ENCODE measurements at places on chromosomes 13 and 19.

- no peak for DNase-seq
Measured at GRCh38 chr13:93298713-93299112, 72.1 kb downstream of the GPC6 start.

- DNase-seq, result no peak
Measured at GRCh38 chr19:49870309-49870901, 3.0 kb upstream of the PNKP start.

- DNase-seq, result no peak
Measured at GRCh38 chr19:40271706-40272105, 13.4 kb downstream of the AKT2 start.

- DNase-seq, result no peak
Measured at GRCh38 chr13:93309886-93310523, 83.4 kb downstream of the GPC6 start.

DNA sequence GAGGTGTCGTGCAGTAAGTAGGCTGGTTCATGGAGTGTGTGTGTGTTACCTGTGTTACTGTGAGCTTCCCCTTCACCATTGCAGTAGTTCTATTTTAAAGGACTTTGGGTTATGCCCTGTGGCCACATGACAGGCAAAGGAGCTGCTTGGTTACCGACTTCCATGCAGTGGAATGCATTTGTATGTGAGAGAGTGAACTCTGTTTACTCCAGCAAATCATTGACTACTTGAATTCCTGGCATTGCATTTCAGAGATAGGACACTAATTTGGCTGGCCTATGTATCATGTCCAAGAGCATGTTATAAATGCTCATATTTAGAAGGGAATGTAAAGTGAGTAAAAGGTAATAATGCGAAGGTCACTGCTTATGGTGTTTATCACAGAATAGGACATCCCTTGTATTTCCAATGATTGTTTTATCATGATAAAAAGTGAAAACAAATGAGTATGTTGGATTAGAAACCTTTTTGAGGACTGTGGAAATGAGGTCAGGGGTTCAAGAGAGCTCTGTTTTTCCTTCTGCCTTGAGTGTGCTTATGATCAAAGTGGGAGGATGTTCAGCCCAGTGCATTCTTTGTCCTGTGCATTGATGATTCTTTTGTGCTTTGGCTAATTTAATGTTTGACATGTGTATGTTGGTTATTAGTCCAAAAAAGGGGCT, 156.5 kb downstream of the LMO7 start:
- DNase-seq, result no peak

GRCh38 chr13:93183302-93183701, 43.3 kb upstream of the GPC6 start:
- no peak for DNase-seq

DNA sequence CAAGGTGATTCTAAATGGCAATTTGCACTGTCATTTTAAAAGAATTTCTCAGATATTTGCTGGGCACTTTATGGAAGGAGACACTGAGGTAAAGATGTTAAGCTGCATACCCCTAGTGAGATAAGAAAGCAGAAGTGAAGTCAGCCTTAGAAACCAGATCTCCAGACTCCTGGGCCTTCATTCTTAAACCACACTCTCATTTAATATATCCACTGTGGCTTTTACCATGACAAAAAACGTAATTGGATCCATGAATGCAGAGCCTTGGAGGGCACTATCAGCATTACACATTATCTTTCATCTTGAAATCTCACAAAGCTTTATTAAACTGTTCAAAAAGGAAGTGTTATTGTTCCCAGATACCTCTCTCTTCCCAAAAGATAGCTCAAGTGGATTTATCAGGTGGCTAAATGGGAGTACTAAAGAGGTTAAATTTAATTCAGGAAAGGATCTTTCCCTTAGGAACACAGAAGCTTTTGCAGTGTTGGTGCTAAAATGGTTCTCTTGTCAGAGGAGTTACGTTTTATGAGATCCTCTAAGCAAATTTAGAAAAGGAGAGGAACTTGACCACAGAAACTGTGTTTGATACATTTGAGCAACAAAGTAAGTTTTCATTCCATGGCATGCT, 1060.4 kb downstream of the EFNB2 start:
- no peak for DNase-seq

DNA sequence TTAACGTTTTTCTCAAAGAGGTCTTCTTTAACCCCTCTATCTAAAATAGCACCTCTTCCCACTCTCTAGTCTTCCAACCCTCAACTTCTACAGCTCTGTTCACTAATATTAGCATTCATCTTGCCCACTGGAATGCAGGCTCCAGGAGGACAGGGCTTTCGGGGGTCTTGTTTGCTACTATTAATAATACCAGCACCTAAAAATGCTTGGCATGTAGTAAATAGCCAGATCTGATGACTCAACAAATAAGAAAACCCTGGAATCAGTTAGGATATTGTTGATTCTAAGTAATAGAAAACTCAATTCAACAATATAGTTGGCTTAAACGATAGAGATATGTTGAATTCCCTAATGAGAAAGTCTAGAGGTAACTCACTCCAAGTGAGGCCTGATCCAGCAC, 14.2 kb downstream of the DYRK1B start:
- DNase-seq, result no peak

DNA sequence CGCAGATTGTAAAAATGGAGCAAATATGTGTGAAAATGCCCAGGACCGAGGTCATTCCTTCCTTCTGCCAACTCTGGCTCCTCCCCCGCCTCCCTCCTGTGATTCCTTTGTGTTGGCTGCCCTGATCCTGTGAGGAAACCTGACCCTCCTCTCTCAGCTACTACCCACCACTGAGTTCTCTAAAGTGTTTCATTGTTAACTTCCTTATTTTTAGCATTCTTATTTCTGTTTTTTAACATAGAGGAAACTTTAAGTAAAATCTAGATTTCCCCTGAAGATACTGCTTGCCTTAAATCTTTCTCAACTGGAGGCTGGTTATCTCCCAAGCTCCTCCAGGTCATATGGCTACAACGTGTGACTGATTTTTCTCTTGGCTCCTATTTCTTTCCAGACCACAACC, 21.7 kb upstream of the FBXL3 start:
- DNase-seq, result no peak

DNA sequence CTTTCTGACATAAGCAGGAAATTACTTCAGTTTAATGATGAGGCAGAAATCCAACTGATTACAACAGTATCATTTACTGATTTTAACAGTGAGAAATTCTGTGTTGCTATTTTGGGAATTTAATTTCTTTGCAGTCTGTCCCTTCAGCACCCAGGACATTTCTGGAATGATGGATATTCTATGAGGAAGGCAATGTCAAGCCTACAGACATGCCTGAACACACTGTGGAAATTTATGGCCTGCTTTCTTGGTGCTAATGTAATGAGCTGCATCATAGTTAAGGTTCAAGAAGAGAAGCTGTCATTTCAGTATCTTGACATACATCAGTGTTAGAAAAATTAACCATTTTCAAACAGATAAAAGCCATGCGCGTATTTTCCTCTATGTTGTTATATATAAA, 87.7 kb downstream of the SLITRK1 start:
- no peak for DNase-seq

DNA sequence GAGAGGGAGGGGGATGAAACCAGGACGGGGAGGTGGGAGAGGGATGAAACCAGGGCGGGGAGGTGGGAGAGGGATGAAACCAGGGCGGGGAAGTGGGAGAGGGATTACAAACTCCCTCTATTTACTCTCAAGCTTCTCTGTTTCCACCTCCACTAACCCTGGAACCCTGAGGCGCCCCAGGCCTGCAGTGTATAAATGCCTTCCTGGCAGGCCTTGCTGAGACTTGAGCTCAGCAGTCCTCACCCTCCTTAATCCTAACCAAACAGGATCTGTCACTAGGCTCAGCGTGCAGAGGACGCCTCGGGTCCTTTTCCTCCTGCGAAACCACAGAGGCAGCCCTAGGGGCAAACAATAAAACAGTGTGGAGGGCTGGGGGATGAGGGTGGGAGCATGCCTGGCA, 32.1 kb upstream of the OR1M1 start:
- no peak for DNase-seq

GRCh38 chr19:34220472-34221063, 33.8 kb upstream of the GARRE1 start:
- peak; percentile 57 for DNase-seq

DNA sequence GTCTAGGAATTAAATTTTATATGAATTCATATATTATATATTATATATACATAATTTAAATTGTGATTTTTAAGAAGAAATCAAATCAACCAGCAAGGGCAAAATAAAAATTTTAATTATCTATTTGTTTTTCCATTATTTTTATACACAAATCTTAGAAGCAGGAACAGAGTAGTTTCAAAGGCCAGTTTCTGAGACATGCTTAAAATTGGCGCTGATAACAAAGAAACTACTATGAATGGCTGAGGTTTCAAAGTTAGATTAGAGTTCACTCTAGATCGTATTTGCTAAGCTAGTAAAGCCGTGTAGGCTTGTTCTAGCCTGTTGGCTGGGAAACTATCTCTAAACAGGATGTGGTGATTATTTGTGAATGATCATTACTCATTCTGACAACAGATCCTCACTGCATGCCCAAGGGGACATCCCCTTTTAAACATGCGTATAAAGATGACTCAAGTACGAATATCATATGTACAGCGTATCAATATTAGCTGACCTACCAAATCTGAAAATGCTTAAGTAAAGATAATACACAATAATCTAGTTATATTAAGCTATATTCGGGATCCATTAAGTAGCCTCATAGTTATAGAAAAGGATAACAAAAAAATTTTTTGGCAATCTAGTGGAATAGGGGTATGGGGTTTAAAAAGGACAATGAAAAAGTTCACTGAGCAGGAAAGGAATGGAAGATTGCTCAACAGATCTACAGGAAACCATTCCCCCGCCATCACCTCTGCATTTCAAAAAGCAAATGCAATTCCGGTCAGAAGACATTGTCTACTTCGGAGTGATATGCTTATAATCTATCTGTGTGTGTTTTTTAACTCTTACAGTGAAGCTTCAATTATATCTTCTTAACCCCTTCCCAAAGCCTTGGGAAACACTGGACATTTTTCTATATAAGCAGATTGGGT, 150.1 kb downstream of the SHISA2 start:
- peak; percentile 74 for DNase-seq

GRCh38 chr13:111186305-111186935, 71.3 kb downstream of the ARHGEF7 start:
- DNase-seq, result no peak

DNA sequence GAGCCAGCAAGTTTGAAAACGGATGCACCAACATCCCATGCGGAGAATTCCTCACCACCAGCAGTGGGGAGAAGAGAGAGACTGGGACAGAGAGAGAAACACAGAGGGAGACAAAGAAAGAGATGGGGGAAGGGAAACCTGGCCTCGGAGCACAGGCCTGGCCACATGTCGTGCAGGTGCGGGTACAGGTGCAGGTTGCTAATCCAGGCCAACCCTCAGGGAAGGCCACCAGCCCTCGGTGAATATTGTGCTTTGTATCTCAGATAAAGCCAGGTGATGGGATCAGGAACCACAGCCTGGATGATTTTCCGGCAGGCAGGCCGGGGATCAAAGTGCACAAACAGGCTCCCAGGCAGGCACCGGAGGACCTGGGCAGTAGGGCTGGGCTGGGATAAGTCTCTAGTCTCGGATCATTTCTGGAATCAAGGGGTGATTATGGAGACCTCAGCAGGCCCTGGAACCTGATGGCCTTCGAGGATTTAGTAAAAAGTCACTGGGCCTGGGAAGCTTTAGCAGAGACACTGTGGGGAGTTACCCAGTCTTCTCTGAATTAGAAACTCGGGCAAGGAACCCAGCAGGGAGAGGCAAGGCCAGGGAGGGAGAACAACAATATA, 3.7 kb downstream of the GAS6 start:
- no peak for DNase-seq

GRCh38 chr19:27776020-27776419, 1436.9 kb downstream of the UQCRFS1 start:
- no peak for DNase-seq

DNA sequence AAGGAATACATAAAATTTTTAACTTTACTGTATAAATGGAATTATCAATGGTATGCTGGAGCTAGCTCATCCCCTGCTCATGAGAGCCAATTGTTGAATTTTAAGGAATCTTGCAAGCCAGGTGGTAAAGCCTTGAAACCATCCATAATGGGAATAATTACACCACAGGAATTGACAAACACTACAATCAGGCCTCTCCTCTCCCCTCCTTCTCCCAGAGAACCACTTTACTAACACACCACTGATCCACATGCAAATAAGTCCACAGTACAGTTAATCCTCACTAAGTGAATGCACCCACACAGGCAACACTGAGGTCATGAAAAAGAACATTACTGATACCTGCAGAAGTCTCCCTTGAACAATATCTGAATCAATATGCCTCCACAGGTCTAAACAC, 140.5 kb downstream of the KLF12 start:
- no peak for DNase-seq

DNA sequence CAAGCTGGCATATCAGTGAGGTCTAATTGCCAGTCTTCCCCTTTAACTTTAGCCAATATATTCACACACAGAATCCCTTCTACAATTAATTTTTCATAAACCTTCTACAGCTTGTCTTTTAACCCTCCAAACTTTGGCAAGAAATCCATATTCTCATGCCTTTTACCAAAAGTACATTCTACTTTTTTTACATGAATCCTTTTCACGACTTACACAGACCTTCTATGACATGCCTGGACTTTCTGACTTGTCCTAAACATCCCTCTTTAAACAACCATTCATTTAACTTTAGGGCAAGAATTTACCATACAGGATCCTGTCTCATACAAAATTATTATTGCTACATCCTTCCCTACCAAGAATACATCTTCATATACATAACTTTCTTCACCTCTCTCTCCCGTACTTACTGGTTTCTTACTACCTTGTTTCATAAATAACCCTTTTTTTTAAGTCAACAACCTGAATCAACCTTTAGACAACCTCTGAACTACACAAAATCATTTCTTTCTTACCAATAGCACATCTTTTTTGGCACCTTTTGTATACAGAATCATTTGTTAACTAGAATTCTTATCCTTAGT, 23.5 kb downstream of the ZNF544 start:
- DNase-seq, result no peak

DNA sequence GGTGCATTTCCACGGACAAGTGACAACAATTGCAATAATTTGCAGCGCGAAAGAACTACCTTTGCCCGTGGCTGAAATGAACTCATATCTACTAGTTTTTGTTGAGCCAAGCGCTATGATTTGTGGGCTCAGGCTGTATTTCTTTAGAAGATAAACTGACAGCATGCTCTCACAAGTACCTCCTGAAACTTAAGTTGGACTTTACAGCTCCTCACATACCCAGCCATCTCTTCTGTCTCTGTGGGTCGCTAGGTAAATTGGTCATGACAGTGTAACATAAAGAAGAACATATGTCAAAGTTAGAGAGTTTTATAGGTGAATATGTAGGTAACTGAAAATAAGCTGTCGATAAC, 839 bp downstream of the COG6 start:
- DNase-seq, result no peak

DNA sequence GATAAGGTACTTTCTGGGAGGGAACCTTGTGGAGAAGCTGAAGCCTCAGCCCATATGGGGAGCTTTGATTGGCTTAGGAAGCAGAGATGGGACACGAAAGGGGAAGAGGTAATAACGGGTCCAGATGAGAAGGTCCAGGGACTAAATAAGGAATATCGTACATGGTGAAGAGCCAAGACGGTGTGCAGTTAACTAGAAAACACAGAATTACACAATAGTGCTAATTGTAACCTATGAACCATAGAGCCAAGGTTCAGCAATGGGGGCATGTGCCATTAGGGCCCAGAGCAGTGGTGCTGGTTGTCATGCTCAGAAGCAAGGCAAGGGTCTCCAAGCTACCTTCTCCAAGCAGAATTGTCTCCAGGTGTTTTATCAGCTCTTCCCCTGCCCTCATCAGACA, 106.1 kb downstream of the IRS2 start:
- DNase-seq, result no peak

All from prostate gland (tissue), 2 donors.